Adrenal gland (tissue), 19 donors: ENCODE measurements at places on chromosomes 11 and 22. TPM values are rescaled to one million over a fixed set of nuclear protein-coding genes. Genes with fewer than 3 reads are reported as not detected.

DNA sequence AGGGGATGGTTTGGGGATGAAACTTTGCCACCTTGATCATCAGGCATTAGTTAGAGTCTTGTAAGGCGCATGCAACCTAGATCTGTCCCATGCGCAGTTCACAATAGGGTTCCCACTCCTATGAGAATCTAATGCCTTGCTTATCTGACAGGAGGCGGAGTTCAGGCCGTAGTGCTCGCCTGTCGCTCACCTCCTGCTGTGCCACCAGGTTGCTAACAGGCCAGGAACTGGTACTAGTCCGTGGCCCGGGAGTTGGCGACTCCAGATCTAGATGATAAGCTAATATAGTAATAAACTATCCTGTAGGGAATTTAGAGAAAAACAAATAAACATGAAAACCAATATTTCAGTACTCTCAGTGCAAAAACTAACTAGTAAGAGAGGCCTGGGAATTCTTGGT lies 155.4 kb upstream of the ANO5 start:
- DNase-seq: no peak
- H3K36me3 ChIP-seq: no peaks in the 10 kb centered on the region
- no peaks in the 10 kb centered on the region for H3K4me1 ChIP-seq

- H3K27ac ChIP-seq: no peak within 1 kb of the TSS
- DNase-seq: no peak
- no peak within 1 kb of the TSS for H3K4me3 ChIP-seq
Observed at GRCh38 chr11:125787827-125788226, at the start of gene PATE3. TSS of gene PATE3 (plus strand) at chr11:125788127. CDS start at chr11:125788152, 25 bp downstream.

ZP1 gene
- total RNA-seq: not detected

DNA sequence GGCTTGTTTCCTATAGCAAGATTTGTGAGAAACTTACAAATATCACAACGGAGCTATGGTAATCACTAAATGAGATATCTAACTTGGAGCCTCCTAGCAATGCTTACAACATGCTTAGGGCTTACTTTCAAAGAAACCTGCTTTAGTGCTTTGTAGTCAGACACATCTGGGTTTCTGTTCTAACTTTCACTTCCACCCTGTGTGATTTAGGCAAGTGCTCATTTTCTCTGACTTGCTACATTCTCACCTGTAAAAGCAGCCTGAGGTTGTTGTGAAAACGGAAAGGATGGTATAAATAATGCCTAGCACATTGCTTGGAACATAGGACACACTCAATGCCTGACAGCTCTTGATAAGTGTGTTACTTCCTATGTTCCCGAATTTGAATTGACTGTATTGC lies 45.6 kb downstream of the LRRC4C start:
- no peak overlapping the region for H3K4me3 ChIP-seq
- no peaks in the 10 kb centered on the region for H3K27me3 ChIP-seq
- no peaks in the 10 kb centered on the region for H3K4me1 ChIP-seq
- no peak overlapping the region for H3K27ac ChIP-seq
- DNase-seq: no peak

- no peaks in the 10 kb centered on the region for H3K4me1 ChIP-seq
- H3K4me3 ChIP-seq: no peak overlapping the region
- H3K27me3 ChIP-seq: peaks cover 3% of the 10 kb centered on the region
Observed at GRCh38 chr22:48957311-48957986, 870.2 kb downstream of the BRD1 start.

GRCh38 chr11:125532668-125533067 lies 36.6 kb upstream of the FEZ1 start:
- H3K4me3 ChIP-seq: no peak overlapping the region
- H3K36me3 ChIP-seq: no peaks in the 10 kb centered on the region
- no peaks in the 10 kb centered on the region for H3K27me3 ChIP-seq
- no peak for DNase-seq

DNA sequence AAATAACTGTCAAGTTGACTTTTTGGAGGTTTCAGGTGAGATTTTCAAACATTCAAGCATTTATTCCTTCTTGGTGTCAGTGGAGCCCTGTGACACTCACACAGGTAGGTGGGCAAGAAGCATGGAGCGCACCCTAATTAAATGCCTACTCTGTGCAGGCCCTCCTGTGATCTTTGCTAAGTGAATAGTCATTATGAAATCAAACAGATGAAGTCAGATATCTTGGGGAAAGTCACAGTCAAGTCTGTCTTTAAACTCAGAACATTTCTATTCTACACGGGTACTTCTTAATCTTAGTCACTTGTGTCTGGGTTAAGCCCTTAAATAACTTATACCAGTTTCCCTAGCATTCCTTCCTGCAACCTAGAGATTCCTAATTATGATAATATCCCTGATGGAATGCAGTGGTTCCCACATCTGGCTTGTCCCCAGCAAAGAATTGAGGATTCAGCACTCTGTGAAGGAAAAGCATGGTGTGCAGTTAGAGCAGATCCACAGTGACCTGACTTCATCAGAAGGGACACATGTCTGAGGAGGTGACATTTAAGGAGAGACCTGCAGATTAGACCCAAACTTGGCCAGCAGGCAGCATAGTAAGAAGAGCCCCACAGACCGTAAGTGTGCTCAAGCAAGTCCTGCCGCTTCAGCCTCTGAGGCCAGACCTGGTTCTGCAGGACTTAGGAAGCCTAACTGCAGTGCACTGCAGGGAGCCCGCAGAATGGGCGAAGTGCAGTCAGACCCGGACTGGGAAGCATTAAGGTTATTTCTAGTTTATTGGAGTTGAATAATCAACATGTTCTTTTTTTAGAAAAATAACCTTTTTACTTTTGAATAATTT lies 85.3 kb upstream of the GAL start:
- DNase-seq: no peak
- no peaks in the 10 kb centered on the region for H3K36me3 ChIP-seq
- H3K27me3 ChIP-seq: no peaks in the 10 kb centered on the region
- H3K4me1 ChIP-seq: peaks cover 4% of the 10 kb centered on the region
- no peak overlapping the region for H3K27ac ChIP-seq

CYP2D6 gene
- not detected for total RNA-seq

DNA sequence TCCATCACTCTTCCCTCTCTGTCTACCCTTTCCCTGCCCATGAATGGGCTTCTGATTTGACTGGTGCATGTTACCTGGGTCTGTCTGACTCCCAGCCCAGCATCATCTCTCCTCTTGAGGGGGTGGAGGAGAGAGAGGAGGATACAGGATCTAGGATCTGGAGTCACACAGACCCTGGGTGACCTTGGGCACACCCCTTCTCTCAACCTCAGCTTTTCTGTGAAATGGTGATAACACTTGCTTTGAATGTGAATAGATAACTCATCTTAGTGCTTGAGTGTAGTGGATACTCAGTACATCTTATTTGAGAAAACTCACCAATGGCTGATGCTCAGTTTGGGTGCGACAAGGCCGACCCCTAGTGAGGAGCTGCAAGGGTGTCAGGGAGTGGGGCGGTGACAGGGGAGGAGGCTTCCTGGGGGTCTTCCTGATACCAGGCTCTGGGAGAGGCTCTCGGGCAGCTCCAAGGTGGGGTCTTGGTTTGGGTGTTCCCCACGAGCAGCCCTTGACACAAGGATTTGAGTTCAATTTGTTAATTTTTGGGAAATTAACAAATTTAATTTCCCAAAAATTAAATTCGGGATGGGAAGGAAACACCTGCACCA lies 9.0 kb downstream of the INCENP start:
- peak overlapping the region; percentile 74 for H3K27ac ChIP-seq
- H3K36me3 ChIP-seq: no peaks in the 10 kb centered on the region
- H3K27me3 ChIP-seq: no peaks in the 10 kb centered on the region

DNA sequence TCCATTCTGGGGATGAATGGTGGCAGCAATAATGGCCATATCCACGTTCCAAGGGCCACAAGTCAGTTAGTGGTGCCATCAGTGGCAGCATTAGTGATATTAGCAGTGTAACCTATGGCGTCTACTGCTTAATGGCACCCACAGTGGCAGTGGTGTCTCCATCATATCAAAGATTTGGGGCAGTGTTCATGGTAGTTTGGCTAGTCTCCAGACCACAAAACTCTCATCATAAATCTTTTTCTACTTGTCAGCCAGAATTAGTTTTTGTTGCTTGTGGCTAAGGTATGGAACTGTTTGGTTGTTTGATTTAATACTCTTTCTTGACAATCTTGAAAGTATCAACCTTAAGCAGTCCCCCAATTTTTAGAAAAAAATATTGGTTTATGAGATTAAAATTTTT lies 45.1 kb upstream of the DEUP1 start:
- H3K4me1 ChIP-seq: no peaks in the 10 kb centered on the region
- no peak overlapping the region for H3K4me3 ChIP-seq
- H3K27me3 ChIP-seq: no peaks in the 10 kb centered on the region
- no peak overlapping the region for H3K27ac ChIP-seq
